ENCODE measurements at places on chromosomes 7 and 10. TPM values are rescaled to one million over a fixed set of nuclear protein-coding genes. Genes with fewer than 3 reads are reported as not detected.

ANKRD61 gene
- total RNA-seq, result 1.0 TPM

CDH23 gene
- 0.53 TPM for total RNA-seq

COMMD3 gene
- total RNA-seq, result 26.8 TPM

TBATA gene
- total RNA-seq, result not detected

EBF3 gene
- 8.4 TPM for total RNA-seq

LIPK gene
- not detected for total RNA-seq

TAC1 gene
- not detected for total RNA-seq

NME8 gene
- total RNA-seq, result not detected
